ENCODE measurements at places on chromosomes 2 and 18.

DNA sequence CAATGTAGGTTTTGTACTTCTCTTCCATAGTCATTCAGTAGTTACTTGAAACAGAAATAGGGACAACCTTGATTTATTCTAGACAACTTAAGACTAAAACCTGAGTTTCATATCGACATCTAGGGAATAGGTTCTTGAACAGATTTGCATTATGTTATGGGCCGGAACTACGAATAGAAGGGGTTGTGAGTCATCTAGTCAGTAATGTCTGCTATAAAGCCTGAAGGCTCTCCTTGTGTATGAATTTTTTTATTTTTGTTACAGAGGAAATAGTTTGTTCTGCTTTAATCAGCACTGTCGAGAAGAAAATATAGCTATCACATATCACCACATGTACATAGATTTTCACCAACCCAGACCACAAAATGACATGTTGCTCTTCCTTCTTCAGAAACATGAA is 17.3 kb upstream of the TRIM43 start:
- DNase-seq: no peak

DNA sequence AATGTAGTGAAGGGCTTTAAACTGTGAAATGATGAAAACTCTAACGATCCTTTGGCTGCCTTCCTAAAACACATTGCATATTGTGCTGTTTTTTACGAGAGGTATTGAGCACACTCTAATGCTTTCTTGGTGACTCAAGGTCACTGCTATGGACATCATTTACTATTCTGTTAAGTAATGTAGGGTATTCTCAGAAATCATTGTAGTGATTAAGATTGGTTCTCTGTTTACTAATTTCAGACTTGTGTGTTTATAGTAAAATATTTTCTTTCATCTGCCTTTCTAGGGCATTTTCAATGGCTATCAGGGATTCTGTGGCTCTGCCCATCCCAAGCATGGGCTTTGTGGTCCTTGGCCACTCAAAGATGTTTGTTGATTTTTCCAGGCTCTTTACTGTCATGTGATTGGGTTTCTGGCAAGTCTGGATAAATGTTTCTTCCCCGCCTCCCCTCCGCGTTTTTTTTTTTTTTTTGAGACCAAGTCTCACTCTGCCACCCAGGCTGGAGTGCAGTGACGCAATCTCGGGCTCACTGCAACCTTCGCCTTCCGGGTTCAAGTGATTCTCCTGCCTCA is 29.3 kb downstream of the UBE2F start:
- DNase-seq: no peak

DNA sequence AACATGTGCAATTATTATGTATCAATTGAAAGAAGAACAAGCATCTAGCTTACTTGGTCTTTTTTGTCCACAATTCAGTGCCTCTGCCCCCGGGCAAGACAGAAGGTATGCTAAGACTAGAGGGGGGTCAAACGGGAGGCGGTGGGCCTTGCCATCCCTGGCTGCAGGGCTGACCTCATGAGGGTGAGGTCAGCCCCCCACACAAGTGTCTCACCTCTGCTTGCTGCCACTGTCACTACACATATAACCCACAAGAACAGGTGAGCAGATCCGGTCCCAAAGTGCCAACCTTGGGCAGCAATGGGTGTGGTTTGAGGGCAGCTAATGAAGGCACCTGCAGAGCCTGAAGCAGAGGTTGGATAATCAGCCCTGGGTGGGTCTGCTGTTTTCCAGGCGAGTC is 71.5 kb downstream of the EDAR start:
- DNase-seq: no peak

GRCh38 chr2:402721-403120 is 114.8 kb upstream of the ALKAL2 start:
- DNase-seq: no peak

- DNase-seq: no peak
Measured at GRCh38 chr2:28134262-28134812, 243.8 kb downstream of the BABAM2 start.

DNA sequence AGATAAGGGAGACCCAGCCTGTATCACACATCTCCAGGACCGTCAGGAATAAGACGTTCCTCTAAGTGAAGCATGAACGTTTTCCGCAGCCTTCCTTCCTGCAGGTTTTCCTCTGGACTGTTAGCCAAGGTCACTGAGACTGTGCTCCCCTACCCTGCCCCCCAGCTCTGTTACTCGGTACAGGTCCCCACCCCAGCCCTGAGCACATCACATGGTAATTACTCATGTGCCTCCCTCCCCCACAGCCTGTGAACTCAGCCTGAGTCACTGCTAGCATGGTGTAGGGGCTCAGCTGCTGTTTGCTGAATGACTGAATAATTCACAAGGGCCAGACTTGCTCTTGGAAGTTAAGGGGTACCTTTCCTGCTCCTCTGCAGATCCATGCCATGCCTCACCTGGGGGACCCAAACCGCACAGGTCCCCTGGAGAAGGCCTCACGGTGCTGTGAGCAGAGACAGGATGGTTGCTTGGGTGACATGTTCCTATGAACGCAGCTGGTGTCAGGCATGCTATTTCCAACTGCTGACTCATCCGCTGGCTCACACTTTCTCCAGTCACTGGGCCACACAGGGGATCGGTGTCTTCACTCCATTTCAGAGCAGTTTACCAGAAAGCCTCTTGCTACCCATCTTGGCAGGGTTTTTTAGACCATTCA is 88.2 kb downstream of the PLB1 start:
- peak; percentile 17 for DNase-seq

- DNase-seq: no peak
Measured at GRCh38 chr2:190477661-190478454, 56.7 kb downstream of the NEMP2 start.

GRCh38 chr2:164975891-164976290 is 20.6 kb upstream of the SLC38A11 start:
- no peak for DNase-seq

DNA sequence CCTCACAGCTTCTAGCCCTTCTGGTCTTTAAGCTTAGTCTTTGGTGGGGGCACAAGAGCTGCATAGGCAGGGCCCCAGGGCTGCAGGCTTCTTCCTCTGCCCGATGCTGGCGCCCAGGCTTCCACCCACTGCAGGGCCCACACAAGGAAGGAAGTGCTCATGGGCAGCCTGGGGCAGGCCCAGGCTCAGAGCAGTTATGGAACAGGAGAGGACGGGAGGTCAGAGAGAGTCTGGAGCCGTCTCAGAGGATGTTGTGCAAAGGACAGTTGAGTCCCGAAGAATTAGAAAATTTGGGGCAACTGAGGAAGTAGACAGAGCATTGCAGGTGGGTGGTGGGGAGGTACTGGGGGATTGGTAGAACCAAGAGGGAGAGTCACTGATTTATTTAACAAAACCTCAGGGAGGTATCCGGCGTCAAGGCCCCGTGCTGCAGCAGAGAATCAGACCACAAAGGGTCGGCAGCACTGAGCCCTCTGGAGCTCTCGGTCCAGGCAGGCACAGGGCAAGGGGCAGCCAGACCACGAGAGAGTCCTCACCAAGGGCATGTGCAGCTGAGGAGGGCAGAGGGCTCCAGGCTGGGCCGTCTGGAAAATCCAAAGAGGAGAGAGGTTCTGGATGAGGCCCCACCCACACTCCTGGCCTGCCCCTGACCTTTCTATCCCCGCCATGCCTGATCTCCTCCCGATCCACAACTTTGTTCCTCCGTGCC is 110.8 kb upstream of the GLI2 start:
- no peak for DNase-seq

DNA sequence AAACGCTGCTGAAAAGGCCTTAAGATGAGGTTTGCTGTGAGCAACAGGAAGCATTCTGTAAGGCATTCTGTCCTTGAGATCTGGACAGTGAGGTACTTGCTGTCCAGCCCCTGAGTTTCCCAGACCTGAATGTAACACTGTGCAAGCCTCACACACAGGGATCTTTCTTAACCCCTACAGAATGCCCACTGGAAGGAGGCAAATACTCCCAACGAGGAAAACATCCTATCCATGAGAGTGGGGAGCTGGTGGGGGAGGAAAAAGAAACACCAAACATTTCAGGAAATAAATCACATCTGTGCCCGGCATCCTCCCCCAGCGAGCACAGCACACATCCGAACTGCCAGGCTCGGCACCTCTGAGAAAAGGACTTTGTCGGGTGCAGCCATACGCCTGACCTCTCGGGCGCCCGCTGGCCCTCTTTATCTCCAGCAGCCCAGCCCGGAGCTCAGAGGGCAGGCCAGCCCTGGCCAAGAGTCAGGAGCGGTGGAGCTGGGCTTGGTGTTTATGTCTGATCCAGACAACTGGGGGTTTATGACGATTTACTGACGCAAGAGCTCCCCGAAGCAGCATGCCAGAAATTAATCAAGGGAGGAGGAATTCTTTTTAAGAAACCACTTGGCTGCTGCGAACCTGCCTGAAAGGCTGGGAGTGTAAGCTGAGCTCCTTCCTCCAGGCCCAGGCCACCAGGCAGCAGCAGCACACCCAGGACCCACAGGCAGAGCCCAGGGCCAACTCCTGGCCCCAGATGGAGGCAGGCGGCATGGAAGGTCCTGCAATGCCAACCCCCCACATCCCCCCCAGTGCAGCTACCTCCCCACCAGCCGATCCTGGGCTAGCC is 72.2 kb downstream of the HDAC4 start:
- DNase-seq: no peak

GRCh38 chr2:72689579-72690195 is 136.1 kb downstream of the EXOC6B start:
- DNase-seq: no peak

GRCh38 chr2:202418027-202418426 is 41.9 kb downstream of the BMPR2 start:
- DNase-seq: no peak

DNA sequence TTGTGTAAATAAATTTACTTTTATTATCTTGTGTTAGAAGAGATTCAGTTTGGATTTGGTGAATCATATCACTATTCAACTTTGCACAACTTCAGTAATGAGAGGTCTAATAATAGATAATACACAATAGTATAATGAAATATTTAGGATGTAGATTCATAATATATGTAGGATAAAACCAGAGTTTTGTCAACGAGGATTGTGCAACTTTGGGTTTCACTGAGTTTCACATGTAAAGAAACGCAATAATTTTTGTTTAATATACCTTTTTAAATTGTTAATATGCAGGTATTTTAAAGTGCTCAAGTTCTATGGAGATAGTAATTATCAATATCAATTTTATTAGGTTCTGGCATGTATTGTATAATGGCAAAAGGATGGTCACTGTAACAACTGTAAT is 5.3 kb downstream of the CALCRL start:
- no peak for DNase-seq

DNA sequence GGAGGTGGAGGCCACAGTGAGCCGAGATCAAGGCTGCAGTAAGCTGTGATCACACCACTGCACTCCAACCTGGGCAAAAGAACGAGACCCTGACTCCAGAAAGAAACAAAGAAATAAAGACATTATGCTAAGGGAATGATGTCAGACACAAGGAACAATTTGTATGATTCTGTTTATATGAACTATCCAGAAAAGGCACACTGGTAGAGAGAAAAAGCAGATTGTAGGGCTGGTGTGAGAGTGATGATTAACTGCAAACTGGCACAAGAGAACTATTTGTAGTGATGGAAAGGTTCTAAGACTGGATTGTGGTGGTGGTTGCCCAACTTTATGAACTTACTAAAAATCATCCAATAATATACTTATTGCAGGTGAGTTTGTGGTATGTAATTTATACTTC is 106.3 kb downstream of the MAP3K20 start:
- DNase-seq: no peak

GRCh38 chr18:9189491-9189890 is 52.9 kb downstream of the ANKRD12 start:
- no peak for DNase-seq

- no peak for DNase-seq
Measured at GRCh38 chr2:127100251-127101047, 6.5 kb downstream of the BIN1 start.

GRCh38 chr2:150088538-150088937 is 398.9 kb downstream of the RND3 start:
- no peak for DNase-seq

DNA sequence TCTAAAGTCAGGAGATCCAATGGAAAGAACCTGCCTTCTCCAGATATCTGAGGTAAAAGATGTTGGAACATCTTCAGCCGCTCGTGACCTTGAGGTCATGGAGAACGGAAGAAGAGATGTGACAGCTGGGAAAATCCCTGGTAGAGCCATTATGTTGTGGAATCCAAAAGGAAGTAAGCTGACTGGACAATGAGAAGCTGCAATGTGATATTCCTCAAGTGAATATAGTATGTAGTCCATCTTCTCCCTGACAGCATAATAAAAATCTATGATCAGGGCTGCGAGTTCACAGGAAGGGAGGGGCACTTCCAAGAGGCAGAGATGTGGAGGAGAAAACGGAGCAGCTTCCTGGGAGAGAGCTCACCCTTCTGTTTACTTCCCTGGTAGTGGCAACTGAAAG is 201.0 kb upstream of the SP5 start:
- DNase-seq: no peak

DNA sequence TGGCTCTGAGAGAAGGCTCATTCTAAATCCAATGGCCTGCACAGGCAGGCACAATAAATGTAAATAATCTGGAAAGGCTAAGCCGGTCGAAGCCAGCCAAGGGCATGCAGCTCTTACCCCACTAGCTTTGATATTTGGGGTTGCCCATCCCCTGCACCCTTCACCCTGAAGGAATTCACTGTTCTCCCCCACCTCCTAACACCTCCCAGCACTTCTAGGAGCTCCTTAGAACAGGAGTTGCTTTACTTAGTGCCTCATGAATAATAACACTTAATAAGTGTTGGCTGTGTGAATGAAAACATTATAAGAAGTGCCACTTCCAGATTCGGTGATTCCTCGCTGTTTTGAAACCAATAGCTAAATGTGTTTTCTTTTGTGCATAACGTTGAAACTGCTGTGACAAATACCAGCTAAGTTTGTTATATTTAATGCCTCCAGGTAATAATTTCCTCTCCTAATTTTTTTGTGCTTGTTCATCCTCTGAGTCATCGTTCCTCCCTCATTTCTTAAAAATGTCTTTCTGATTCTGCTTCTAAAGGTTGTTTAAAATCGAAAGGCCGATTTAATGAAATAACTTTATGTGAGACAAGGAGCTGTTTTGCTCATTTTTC is 458.8 kb downstream of the METTL4 start:
- no peak for DNase-seq

DNA sequence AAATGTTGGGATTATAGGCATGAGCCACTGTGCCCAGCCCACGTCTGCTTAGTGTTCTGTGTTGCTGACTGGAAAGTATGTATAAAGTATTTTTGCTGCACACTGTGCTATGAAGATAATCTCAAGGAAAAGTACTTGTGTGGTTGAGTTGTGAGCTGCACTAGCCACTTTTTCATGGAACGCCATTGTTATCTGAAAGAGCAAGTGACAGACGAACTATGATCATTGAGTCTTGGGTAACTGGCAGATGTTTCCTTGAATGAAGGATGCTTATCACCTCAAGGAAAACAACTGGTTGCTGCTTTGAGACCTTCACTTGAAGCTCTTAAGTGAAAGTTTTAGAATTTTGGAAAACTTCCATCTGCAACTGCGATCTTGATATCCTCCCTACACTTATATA is 82.2 kb upstream of the KCTD1 start:
- no peak for DNase-seq
